ENCODE measurements at places on chromosomes 6 and 20. TPM values are rescaled to one million over a fixed set of nuclear protein-coding genes. Genes with fewer than 3 reads are reported as not detected.

The EYA2 gene
- 2.6 TPM for polyA plus RNA-seq

The C20orf202 gene
- 0.29 TPM for polyA plus RNA-seq

The PSMA7 gene
- polyA plus RNA-seq: 146 TPM

The REM1 gene
- polyA plus RNA-seq: 4.7 TPM

The HCRTR2 gene
- polyA plus RNA-seq: not detected

The TNFRSF21 gene
- polyA plus RNA-seq: 17.6 TPM

The FNDC11 gene
- polyA plus RNA-seq: 0.35 TPM

The NHLRC1 gene
- 2.7 TPM for polyA plus RNA-seq

The TIAM2 gene
- polyA plus RNA-seq: 17.7 TPM

The CRIP3 gene
- 1.5 TPM for polyA plus RNA-seq

The ECT2L gene
- 0.22 TPM for polyA plus RNA-seq

The ENPP5 gene
- 5.1 TPM for polyA plus RNA-seq

The C6orf118 gene
- 2.6 TPM for polyA plus RNA-seq

The COL9A3 gene
- polyA plus RNA-seq: 14.6 TPM

The CYP24A1 gene
- 0.45 TPM for polyA plus RNA-seq

The FAM83D gene
- polyA plus RNA-seq: 8.4 TPM

The CGA gene
- 8.1 TPM for polyA plus RNA-seq

The OPRL1 gene
- polyA plus RNA-seq: 1.0 TPM

The MUCL3 gene
- polyA plus RNA-seq: not detected

The CLPSL1 gene
- not detected for polyA plus RNA-seq

The GJA1 gene
- polyA plus RNA-seq: 99.4 TPM

The LY6G6D gene
- polyA plus RNA-seq: 1.1 TPM

The CST5 gene
- not detected for polyA plus RNA-seq

The PTGIS gene
- polyA plus RNA-seq: 31.7 TPM

The LPA gene
- polyA plus RNA-seq: not detected
